SJCRH30 (cell line): ENCODE measurements at places on chromosomes 12 and 14.
A peak's percentile ranks its signal among the peaks of the same experiment; 100 is the strongest.

DNA sequence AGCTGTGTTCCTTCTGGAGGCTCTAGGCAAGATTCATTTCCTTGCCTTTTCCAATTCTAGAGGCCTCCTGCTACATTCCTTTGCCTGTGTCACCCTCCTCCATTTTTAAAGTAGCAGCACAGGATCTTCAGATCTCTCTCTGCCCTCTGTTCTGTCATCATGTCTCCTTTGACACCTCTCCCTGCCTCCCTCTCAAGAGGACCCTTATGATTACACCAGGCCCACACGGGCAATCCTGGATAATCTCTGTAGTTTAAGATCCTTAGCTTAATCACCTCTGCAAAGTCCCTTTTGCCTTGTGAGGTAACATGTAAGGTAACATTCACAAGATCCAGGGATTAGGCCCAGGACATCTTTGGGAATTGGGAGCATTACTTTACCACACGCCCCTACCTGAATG is 155.2 kb downstream of the SYNE2 start:
- H3K4me3 ChIP-seq = no peak overlapping the region
- no peaks in the 10 kb centered on the region for H3K27me3 ChIP-seq
- no peak overlapping the region for H3K27ac ChIP-seq

- H3K36me3 ChIP-seq = peaks cover 15% of the 10 kb centered on the region; the same call in 1 of the 2 replicates
- no peaks in the 10 kb centered on the region for H3K27me3 ChIP-seq
- no peak for DNase-seq
- H3K27ac ChIP-seq = peak overlapping the region; percentile 58
- H3K4me3 ChIP-seq = peak overlapping the region; percentile 12
These were observed 53.0 kb downstream of the ATF7IP start for GRCh38 chr12:14418451-14418890.

- H3K4me3 ChIP-seq = no peak overlapping the region
- no peaks in the 10 kb centered on the region for H3K4me1 ChIP-seq
- H3K27me3 ChIP-seq = no peaks in the 10 kb centered on the region
- no peak for DNase-seq
These were observed 5.1 kb downstream of the ARF6 start for GRCh38 chr14:49897965-49898364.

- H3K4me3 ChIP-seq = no peak overlapping the region
- no peak for DNase-seq
- no peaks in the 10 kb centered on the region for H3K27me3 ChIP-seq
- no peak overlapping the region for H3K27ac ChIP-seq
These were observed 81.1 kb downstream of the ARL6IP4 start for GRCh38 chr12:123061441-123062205.

GRCh38 chr12:129211862-129212630 is 358.8 kb downstream of the GLT1D1 start:
- no peaks in the 10 kb centered on the region for H3K36me3 ChIP-seq
- no peak overlapping the region for H3K4me3 ChIP-seq
- no peak overlapping the region for H3K27ac ChIP-seq
- no peaks in the 10 kb centered on the region for H3K27me3 ChIP-seq

DNA sequence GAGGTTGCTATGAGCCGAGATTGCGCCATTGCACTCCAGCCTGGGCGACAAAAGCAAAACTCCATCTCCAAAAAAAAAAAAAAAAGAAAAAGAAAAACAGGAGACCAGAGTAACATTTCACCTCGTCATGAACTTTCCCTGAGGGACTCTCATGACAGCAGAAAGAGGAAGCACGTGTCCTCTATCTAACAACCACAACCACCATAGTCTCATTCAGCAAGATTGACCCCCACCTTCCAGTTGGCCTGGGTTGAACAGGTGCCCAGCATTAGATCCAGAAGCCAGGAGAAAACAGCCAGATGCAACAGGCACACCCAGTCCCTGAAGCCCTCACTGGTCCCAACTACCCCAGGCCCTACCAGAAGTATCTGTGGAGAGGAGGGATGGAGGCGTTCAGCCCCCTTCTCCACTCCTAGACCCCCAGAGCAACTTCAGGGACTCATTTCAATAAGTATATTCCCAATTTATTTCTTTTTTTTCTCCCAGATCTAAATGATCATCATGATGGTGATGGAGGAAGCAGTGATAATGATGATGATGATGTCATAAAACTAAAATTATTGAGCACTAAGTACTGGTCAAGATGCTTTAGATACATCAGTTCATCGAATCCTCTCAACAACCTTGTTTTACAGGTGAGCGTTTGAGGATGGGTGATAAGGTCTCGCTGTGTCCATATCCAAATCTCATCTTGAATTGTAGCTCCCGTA is 235.0 kb downstream of the EFCAB11 start:
- DNase-seq = peak; percentile 9
- no peak overlapping the region for H3K27ac ChIP-seq
- H3K4me3 ChIP-seq = no peak overlapping the region
- no peaks in the 10 kb centered on the region for H3K36me3 ChIP-seq

- no peaks in the 10 kb centered on the region for H3K4me1 ChIP-seq
- no peak for DNase-seq
- H3K27me3 ChIP-seq = no peaks in the 10 kb centered on the region
- no peak overlapping the region for H3K27ac ChIP-seq
- no peaks in the 10 kb centered on the region for H3K36me3 ChIP-seq
These were observed 1003.3 kb upstream of the TMEM132C start for GRCh38 chr12:127263621-127264020.

DNA sequence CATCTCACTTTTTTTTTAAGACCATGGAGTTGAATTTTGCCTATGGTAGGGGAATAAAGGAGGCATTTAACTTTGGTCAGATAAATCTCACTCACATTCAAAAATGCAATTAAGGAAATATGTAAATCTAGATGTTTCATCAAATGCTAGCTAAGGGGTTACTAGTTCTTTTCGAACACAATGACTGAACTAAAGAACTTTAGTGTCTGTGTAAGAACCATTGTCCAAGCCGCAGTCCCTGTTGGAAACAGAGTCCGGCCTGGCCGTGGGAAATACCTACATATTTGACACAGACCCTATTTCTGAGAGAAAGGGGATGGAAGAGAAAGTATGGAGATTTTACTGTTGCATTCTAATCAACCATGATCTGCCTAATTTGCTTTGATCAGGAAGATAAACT is 17.4 kb downstream of the LGR5 start:
- H3K36me3 ChIP-seq = no peaks in the 10 kb centered on the region
- no peak for DNase-seq
- H3K27me3 ChIP-seq = no peaks in the 10 kb centered on the region
- H3K4me1 ChIP-seq = no peaks in the 10 kb centered on the region
- no peak overlapping the region for H3K4me3 ChIP-seq
- no peak overlapping the region for H3K27ac ChIP-seq

DNA sequence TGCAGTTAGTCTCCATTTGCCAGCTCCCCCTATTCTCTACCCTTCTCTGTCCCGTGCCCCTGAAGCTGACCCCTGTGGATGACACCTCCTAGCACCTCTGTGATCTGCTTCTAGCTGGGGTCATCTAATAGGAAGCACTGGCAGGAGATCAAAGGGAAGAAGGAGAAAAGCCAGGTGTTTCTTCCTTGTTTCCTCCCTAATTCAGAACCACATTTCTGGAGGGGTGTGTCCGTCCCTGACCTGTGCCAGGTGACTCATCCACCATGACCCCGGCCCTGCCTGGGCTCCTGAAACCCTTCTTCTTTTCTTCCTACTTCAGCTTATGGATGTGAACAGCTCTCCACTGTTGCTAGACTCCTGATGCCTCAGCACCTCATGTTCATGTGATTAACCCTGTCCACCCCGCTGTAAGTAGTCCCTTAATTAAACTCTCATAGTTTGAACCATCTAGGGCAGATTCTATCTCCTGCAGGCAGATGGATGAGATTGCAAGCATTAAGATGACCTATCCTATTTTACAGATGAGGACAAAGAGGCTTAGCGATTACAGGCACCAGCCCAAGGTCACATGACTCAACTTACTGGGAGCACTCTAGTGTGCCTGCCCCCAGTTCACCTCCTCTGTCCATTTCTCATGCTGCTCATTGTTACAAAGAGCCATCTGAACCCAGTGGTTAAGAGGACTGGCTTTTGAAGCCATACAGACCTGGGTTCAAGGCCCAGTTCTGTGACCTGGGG is 770.5 kb downstream of the MED13L start:
- H3K4me3 ChIP-seq = no peak overlapping the region
- no peaks in the 10 kb centered on the region for H3K36me3 ChIP-seq
- H3K4me1 ChIP-seq = no peaks in the 10 kb centered on the region
- H3K27me3 ChIP-seq = no peaks in the 10 kb centered on the region

GRCh38 chr14:91302391-91302790 is 57.9 kb upstream of the GPR68 start:
- no peaks in the 10 kb centered on the region for H3K36me3 ChIP-seq
- no peaks in the 10 kb centered on the region; the same call in 1 of the 2 replicates for H3K4me1 ChIP-seq
- H3K27ac ChIP-seq = no peak overlapping the region
- no peak for DNase-seq
- H3K4me3 ChIP-seq = no peak overlapping the region
- no peaks in the 10 kb centered on the region for H3K27me3 ChIP-seq

- no peak overlapping the region for H3K27ac ChIP-seq
- H3K27me3 ChIP-seq = no peaks in the 10 kb centered on the region
- no peak for DNase-seq
- H3K4me1 ChIP-seq = no peaks in the 10 kb centered on the region
- no peak overlapping the region for H3K4me3 ChIP-seq
These were observed 41.3 kb upstream of the RNU6-8 start for GRCh38 chr14:32244404-32244803.

GRCh38 chr12:11862798-11863197 is 207.9 kb upstream of the BCL2L14 start:
- no peak overlapping the region for H3K27ac ChIP-seq
- no peaks in the 10 kb centered on the region; the same call in 1 of the 2 replicates for H3K36me3 ChIP-seq
- no peaks in the 10 kb centered on the region for H3K4me1 ChIP-seq
- no peak overlapping the region for H3K4me3 ChIP-seq

DNA sequence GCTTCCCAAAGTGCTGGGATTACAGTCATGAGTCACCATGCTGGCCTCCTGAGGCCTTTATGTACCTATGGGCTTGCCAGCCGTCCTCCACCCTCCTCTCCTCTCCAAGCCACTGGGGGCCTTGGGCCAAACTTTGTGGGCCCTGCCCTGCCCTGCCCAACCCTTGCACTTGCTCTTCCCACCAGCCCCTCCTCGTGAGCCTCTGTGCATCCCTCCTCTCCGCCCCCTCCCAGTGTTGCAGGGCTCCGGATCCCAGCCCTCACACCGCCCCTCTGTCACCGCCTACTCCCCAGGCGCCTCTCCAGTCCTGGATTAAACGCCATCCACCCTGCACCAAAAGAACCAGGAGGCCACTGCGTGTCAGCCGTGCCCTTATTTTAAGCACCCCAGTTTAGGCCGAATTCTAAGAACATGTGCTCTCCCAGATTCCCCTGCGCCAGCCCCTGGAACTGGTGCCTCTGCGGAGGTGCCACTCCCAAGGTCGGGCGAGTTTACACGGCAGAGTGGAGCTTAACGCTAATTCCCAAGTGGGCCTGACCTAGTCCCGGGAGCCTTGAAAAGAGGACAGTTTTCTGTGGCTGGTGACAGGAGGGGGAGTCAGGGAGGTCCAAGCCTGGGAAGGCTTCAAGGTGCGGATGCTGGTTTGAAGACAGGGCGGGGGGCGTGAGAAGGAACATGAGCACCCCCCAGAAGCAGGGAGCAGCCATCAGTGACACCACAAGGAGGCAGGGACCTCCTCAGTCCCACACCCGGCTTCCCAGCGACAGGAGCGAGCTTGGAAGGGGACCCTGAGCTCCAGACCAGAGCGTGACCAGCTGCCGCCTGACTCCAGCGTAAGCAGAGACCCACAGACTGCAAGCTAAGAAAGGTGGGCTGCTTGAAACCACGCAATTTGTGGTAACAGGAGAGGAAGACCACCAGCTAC is 21.2 kb upstream of the CDCA4 start:
- no peaks in the 10 kb centered on the region for H3K36me3 ChIP-seq
- DNase-seq = no peak
- H3K27ac ChIP-seq = no peak overlapping the region
- H3K27me3 ChIP-seq = no peaks in the 10 kb centered on the region
- no peaks in the 10 kb centered on the region for H3K4me1 ChIP-seq

DNA sequence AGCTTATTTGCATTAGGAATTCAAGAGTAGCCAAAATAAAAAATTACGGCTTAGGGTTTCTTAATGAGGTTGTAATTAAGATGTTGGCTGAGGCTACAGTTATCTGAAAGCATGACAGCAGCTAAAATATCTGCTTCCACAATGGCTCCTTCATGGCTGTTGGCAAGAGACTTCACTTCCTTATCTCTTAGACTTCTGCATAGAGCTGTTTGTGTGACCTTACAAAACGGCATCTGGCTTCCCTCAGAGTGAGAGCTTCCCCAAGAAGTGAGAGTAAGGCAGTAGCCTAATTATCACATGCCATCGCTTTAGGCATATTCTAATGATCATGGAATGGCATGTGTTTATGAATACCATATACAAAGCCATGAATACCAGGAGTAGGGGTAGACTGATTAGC is 57.6 kb downstream of the CCDC59 start:
- no peaks in the 10 kb centered on the region for H3K36me3 ChIP-seq
- no peaks in the 10 kb centered on the region for H3K4me1 ChIP-seq
- H3K27ac ChIP-seq = no peak overlapping the region
- no peaks in the 10 kb centered on the region for H3K27me3 ChIP-seq
- DNase-seq = no peak
- no peak overlapping the region for H3K4me3 ChIP-seq

DNA sequence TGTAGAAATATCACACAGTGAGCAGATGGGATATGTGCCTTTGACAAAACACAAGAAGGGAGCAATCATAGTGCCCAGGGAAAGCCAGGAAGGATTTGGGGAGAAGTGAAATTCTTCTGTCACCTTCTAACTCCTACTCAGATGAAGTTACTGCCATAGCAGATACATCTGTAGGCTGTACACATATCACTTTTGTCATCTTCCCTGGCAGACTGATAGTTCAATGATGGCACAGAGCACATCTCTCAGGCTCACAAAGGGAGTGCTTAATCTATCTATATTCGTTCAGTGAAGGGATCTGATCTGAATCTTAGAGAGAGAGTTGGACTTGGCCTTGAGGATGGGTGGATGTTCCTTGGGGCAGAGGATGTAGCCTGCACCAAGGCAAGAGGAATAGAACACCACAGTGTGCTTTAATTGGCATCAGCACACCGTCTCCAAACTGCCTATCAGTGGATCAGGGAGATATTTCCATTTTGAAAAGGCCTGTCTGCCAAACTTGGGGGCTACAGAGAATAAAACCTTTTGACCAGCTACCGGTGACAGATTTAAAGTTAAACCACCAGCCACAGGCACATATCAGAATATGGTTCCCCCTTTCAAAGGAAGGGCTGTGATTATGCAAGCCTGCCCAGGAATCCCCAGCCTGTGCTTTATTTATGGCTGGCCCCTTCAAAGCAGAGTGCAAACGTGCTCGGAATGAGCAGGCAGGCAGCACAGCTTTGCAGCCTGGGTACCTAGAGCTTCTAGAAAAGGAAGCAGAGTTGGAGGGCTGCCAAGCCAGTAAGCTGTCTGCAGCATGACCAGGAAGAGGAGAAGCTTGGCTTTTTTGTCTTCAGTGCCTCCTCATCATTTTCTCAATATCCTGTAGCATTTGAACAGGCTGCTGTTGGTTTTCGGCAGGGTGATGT is 165.5 kb upstream of the DYRK2 start:
- no peak overlapping the region for H3K27ac ChIP-seq
- peak; percentile 61 for DNase-seq
- H3K4me3 ChIP-seq = no peak overlapping the region
- no peaks in the 10 kb centered on the region for H3K36me3 ChIP-seq
- no peaks in the 10 kb centered on the region for H3K27me3 ChIP-seq
